ENCODE measurements at places on chromosomes 12 and 14. TPM values are rescaled to one million over a fixed set of nuclear protein-coding genes. Genes with fewer than 3 reads are reported as not detected.

GRCh38 chr12:62251609-62251958, 8.6 kb upstream of the USP15 start:
- no peak for DNase-seq

- DNase-seq: no peak
Observed at GRCh38 chr14:70920608-70921007, 13.3 kb downstream of the PCNX1 start.

Gene ANKRD13A
- total RNA-seq: 32.8 TPM

- no peak for DNase-seq
Observed at GRCh38 chr12:20404576-20405346, 36.4 kb downstream of the PDE3A start.

GRCh38 chr14:104659764-104660523, 29.5 kb upstream of the INF2 start:
- DNase-seq: peak; percentile 43

DNA sequence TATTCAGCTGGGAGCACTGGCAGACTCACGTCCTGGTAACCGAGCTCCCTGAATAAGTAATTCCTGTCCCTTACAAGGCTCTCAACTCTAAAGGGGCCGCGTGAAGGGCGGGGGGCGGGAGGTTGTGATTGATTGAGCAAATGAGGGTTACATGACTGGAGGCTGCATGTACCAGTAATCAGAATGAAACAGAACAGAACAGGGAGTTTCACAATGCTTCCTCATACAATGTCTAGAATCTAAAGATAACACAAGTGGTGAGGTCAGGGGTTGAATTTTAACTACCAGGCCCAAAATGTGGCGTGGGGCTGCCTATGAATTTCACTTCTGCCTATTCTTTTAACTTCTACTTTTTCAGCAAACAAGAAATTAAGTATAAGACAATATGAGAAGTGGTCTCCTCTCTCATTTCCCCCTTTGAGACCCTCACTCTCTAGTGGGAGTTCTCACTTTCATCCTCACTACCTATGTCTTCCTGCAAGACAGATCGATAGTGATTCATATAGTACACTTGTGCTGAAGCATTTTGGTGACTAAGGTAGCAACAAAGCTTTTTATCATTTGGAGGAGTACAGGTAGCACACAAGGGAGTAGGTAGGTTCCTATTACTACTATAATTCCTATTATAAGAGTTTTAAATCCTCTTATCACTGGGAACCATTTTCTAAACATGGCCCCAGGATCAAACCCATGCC, 239.8 kb downstream of the KTN1 start:
- DNase-seq: no peak

Gene NGB
- not detected for total RNA-seq

- DNase-seq: no peak
Observed at GRCh38 chr14:24425704-24426103, 3.8 kb downstream of the CBLN3 start.

GRCh38 chr12:69480698-69481097, 10.5 kb downstream of the FRS2 start:
- DNase-seq: no peak

DNA sequence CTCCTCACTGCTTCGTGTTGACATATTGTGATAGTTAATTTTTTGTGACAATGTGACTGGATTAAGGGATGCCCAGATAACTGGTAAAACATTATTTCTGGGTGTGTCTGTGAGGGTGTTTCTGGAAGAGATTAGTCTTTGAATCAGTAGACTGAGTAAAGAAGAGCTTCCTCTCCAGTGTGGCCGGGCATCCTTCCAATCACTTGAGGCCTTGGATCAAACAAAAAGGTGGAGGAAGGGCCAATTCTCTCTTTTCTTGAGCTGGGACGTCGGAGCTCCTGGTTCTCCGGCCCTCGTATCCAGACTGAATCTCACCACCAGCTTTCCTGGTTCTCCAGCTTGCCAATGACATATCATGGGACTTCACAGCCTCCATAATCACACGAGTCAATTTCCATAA, 240.4 kb downstream of the CHST11 start:
- DNase-seq: no peak

Gene DNAJC22
- 2.9 TPM for total RNA-seq

All from endodermal cell (in vitro differentiated cells).